NCI-H82 (cell line): ENCODE measurements at places on chromosomes 12 and 14.

DNA sequence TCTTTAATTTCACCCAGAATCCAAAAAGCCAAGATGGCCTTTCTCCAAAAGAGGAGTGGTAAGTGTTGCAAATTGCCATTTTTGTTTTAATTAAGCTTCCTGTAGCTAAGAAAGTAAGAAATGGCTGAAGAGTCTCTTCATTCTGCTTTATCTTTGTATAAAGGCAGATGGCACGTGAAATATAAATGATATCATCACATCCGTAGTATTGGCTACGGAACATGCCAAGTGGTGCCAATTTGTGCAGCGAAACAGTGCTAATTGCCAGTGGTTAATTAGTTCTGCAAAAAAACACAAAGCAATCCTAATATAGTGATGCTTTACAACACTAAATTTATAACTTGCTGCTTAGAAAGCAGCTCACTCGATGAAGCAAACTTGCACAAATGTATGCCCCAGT is 29.4 kb downstream of the PLEKHG7 start:
- DNase-seq, result no peak

GRCh38 chr12:32698285-32698684 is 19.2 kb downstream of the DNM1L start:
- peak; percentile 99 for DNase-seq

DNA sequence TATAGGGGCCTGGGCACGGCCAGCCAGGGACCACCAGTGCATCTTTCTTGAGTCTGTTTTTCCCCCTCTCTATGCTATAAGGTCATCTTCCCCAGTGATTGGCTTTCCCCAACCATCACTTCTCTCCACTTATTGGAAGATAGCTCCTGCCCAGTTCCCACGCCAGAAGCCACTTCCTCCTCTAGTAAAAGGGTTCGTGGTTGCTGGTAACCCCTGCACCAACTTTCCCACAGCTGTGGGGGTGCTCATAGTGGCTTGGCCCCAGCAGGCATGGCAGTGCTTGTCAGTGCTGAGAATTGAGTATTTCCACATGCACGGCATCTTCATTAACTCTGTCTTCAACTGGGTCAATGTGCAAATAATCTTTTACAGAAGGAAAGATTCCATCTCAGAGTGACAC is 215.4 kb downstream of the FOXN3 start:
- DNase-seq, result no peak

DNA sequence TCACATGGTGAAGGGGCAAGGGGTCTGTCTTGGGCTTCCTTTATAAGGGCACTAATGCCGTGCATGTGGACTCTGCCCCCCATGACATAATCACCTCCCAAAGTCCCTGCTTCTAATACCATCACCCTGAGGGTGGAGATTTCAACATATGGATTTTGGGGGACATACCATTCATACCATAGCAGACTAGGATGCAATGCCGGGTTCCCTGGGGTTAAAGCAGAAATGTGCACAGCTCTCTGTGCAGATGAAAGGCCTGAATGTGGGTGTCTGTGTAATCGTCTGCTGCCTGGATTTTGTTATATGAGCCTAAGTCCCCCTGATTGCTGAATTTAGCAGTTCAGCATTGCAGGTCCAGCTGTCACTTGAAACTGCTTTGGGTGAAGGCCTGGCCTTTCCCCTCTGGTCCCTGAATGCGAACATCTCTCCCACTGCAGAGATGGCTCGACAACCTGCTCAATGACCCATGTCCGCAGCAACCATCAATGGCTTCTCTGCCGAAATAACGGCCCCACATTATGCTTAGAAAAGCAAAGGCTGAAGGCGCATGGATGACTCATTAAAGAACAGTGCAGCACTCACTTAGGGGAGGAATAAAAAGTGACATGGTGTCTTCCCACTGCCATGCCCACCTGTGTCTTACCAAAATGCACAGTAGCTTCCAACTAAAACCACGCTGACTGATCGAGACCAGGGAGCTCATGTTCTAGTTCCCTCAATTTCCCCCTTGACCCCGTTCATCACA is 286.3 kb downstream of the DPF3 start:
- peak; percentile 65 for DNase-seq

- DNase-seq, result no peak
Observed at GRCh38 chr12:40730281-40730680, 38.0 kb downstream of the CNTN1 start.

GRCh38 chr12:67928621-67929383 is 60.4 kb upstream of the IFNG-AS1 start:
- peak; percentile 37 for DNase-seq

DNA sequence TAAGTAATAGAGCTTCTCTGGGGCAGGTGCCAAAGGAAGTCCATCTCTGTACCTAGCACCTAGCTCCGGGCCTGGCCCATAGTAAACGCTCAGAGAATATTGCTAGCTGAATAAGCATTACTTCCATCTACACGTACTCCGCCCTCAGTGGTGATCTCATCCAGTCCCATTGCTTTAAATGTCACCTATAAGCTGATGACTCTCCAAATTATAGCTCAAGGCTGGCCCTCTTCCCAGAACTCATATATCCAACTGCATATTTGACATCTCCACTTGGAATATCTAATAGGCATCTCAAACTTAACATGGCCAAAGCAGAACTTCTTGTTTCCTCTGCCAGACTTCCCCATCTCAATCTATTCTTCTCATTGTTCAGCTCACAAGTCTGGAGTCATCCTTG is 6.9 kb upstream of the DYNLL1 start:
- no peak for DNase-seq

- peak; percentile 93 for DNase-seq
Observed at GRCh38 chr14:77032844-77033621, 4.5 kb upstream of the IRF2BPL start.

DNA sequence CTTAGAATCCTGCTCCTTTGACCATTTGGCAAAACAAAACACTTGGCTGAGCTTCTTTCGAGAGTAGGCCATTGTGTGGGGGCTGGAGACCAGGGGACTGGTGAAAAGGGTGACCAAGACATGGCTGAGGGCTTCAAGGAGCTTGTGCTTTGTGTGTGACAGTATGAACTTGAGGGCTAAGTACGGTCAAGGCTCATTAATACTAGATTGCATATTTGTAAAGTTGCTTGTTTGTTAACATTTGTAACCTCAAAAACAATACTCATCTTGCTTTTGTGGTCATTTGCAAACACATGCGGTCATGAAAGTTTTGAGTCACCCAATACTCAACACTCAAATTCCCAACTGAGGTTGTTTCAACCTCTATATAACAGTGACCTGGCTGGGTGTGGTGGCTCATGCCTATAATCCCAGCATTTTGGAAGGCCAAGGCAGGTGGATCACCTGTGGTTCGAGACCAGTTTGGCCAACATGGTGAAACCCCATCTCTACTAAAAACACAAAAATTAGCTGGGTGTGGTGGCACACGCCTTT is 42.5 kb downstream of the ZFYVE26 start:
- no peak for DNase-seq

GRCh38 chr14:23722675-23723074 is 86.5 kb downstream of the DHRS2 start:
- DNase-seq, result no peak

- no peak for DNase-seq
Observed at GRCh38 chr14:75499084-75499875, 23.0 kb upstream of the BATF start.

- no peak for DNase-seq
Observed at GRCh38 chr12:85461127-85461526, 181.1 kb downstream of the ALX1 start.

DNA sequence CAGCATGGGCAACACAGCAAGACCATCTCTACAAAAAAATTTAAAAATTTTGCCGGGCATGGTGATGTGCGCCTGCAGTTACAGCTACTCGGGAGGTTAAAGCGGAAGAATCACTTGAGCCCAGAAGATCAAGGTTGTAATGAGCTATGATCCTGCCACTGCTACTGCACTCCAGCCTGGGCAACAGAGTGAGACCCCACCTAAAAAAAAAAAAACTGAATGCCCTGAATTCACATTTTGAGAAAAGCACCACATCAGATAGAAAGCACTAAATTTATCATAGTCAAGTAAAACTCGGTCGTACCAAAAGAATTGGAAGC is 24.1 kb upstream of the AP4S1 start:
- DNase-seq, result no peak

DNA sequence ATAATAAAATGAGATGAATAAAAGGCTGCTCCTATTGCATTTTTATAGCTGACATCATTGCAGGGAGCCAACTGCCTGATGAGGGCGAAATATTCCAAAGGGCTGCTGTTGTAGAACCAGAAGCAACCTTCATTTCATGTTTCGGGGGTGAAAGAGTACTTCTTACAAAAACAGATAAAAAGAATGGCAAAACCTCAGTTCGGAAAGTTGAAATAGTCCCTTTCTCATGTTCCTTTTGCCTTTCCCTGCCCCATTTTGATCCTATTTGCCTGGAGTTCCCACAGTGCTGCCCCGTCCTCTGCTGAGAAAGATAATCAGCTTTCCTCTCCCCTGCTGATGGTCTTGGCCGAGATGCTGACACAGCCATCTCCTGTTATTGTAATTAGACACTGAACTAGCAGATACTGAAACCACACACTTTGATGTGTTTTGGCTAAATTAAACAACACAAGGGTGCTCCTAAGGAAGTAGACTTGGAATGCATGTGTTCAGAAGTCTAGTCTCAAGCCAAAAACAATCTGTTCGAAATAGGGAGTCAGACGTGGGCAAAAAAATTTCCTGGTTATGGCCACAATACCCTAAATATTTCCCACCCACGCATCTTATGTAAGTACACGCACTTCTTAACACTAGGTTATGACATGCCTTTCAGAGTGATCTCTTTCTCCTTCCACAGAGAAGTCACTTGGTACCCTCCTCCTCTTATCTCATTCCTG is 117.2 kb downstream of the PPM1H start:
- DNase-seq, result peak; percentile 48

DNA sequence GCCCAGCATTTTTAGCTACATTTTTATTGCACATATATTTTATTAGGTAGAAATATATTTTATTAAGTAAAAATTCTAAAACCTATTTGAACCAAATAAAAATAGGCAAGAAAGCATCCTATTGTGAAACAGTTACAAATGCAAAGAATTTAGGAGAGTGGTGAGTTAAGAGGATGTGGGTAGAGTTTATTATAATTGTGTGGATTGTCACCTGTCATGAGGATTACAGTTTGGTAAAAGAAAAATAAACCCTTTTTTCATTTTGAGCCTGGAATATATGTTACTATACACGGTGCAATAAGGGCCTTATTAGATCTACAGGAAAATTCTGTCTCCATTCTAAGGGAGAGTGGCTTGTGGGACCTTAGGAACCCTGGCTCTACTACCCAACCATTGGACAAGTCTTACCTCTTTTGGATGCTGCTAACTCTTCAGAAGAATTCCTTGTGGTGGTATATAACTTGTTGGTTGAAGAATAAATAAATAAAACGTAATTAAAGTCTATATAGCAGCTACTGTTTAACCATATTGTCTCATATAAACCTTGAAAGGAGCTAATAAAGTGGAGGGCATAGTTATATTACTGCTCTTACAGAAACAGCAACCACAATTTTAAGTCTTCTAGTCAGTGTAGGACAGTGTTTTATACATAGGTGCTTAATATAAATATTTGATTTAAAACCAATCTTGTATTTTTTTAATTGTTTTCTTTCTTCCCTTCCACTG is 67.8 kb downstream of the FGD4 start:
- no peak for DNase-seq

- DNase-seq, result peak; percentile 7
Observed at GRCh38 chr12:30822385-30823155, 67.8 kb upstream of the CAPRIN2 start.

DNA sequence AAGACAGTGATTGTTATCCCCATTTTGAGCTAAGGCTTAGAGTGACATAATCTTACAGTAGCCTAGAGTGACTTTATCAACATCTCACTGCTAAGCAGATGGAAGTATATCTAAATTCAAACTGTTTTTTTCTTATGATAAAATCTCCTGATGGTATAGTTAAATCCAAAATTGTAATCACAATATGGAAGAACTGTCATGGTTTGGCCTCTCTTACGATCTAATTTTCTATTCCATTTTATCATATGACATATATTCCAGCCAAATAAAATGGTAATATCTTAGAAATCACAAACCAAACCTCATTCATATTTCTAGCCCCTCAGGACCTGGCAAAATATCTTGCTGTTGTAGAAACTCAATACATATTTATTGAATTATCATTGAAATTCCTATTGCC is 864.7 kb downstream of the SLC6A15 start:
- no peak for DNase-seq

DNA sequence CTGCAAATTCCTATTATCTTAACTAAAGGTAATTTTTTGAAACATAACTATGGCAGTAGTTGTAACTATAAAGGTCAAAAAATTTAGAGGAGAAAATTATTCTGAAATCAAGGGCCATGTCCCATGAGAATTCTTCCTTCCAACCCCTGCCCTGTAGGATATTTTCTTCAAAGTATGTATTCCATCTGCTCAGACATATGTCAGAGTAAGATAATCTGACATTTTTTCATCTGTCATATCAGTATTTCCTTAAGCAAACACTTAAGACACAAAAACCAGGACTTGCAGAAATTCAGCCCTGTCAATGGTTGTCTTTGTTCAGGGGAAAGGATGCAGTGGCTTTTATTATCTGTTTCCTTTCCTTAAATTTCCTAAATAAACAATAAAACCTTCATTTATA is 36.3 kb downstream of the ACSS3 start:
- DNase-seq, result no peak

- no peak for DNase-seq
Observed at GRCh38 chr12:17015501-17015900, 409.5 kb upstream of the LMO3 start.

- DNase-seq, result no peak
Observed at GRCh38 chr14:63499701-63500250, 43.4 kb downstream of the PPP2R5E start.

- DNase-seq, result peak; percentile 97
Observed at GRCh38 chr12:55996715-55997534, at the start of gene SUOX. TSS of gene SUOX (plus strand) at chr12:55997276. CDS start at chr12:56002222, 4,946 bp downstream.
